ENCODE measurements at places on chromosomes 7 and 10.
A peak's percentile ranks its signal among the peaks of the same experiment; 100 is the strongest.

GRCh38 chr7:29657856-29658255 lies 94.2 kb downstream of the PRR15 start:
- no peak for DNase-seq

DNA sequence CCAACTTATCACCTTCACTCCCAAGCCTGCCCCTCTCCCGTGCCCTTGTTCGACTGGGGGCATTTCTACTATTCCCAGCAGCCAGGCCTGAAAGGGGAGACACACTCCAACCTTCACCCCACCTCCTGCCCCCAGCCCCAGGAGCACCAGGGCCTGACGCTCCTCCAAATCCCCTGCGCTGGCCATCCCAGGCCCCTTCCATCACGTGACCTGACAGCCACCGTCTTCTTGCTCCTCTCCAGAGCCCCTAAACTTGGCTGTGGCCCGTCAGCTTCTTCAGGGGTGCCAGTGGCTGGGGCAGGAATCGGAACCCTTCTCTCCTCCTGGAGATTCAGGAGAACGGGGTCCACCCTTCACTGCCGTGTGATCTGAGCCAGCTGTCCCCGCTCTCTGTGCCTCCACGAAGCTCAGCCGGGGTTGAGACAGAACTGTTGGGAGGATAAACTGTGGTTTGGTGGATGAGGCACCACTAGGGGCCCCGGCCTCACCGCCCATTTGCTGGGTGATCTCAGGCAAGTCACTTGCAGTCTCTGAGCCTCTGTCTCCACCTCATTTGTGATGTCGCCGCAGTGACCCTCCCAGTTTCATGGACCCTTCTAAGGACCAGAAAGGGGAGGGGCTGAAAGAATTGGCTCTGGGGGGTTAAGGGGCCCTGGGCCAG lies 91.0 kb downstream of the MYL10 start:
- DNase-seq, result no peak

GRCh38 chr7:70723339-70723738 lies 408.6 kb upstream of the GALNT17 start:
- DNase-seq, result no peak

DNA sequence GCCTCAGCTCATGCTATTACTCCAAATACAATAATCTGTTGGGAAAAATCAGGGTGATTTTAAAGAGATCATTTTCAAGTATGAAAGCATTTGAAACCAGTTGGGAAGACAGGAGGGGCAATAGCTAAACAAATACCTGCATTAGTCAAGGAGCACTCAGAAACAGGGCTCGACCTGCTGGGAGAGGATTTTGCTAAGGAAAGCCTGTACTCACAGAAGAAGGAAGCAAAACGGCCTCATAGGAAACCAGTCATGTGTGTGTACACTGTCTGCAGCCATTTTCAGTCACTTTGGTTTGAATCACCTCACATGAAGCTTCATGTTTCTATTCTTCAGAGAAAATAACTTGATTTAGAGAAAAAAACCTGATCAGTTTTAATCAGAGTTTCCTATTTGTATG lies 38.6 kb downstream of the FZD1 start:
- DNase-seq, result no peak

GRCh38 chr7:142535123-142535779 lies 214.0 kb upstream of the PRSS1 start:
- DNase-seq, result peak; percentile 30

DNA sequence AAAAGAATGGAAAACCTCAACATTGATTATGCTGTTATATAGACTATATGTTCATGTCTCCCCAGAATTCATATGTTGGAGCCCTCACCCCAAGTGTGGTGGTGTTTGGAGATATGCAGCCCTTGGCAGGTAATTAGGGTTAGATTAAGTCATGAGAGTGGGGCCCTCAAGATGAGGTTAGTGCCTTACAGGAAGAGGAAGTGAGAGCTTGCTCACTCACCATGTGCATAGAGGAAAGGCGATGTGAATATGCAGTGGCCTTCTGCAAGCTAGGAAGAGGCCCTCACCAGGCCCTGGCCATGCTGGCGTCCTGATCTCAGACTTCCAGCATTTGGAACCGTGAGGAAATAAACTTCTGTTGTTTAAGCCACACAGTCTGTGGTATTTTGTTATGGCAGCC lies 14.8 kb downstream of the ZNF33A start:
- DNase-seq, result no peak

- DNase-seq, result no peak
These were observed 147.0 kb downstream of the CDH23 start for GRCh38 chr10:71543608-71544170.

- no peak for DNase-seq
These were observed 1.8 kb upstream of the METTL27 start for GRCh38 chr7:73844131-73844547.

GRCh38 chr7:144834641-144835144 lies 1.2 kb downstream of the TPK1 start:
- no peak for DNase-seq

GRCh38 chr7:51033727-51034520 lies 251.2 kb upstream of the GRB10 start:
- no peak for DNase-seq

DNA sequence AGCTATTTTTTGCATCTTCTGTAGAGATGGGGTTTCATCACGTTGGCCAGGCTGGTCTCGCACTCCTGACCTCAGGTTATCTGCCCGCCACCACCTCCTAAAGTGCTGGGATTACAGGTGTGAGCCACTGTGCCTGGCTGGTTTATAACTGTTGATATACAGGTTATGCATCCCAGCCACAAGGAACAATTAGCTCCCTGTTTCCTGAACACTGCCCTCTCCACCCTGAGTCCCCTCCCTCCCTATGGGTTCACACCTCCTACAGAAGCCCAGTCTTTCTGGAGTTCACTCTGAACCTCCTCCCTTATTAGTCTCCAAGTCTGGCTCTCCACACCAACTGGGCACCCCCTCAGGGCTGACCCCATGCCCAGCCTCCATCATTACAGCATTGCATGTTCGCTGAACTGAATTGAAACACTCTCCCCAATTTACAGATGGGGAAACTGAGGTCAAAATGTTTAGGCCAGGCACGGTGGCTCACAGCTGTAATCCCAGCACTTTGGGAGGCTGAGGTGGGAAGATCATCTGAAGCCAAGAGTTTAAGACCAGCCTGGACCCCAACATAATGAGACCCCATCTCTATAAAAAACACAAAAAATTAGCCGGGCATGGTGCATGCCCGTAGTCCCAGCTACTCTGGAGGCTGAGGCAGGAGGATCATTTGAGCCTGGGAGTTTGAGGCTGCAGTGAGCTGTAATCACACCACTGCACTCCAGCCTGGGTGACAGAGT lies 1.7 kb upstream of the CLIP2 start:
- no peak for DNase-seq

- DNase-seq, result no peak
These were observed 2.7 kb downstream of the GPR146 start for GRCh38 chr7:1046722-1047679.

- no peak for DNase-seq
These were observed 486 bp upstream of the LHFPL3 start for GRCh38 chr7:104327938-104328295.

- DNase-seq, result no peak
These were observed at the start of gene BMPER for GRCh38 chr7:33905389-33906032. TSS of gene BMPER (plus strand) at chr7:33905539. CDS start at chr7:33905614, 75 bp downstream.

DNA sequence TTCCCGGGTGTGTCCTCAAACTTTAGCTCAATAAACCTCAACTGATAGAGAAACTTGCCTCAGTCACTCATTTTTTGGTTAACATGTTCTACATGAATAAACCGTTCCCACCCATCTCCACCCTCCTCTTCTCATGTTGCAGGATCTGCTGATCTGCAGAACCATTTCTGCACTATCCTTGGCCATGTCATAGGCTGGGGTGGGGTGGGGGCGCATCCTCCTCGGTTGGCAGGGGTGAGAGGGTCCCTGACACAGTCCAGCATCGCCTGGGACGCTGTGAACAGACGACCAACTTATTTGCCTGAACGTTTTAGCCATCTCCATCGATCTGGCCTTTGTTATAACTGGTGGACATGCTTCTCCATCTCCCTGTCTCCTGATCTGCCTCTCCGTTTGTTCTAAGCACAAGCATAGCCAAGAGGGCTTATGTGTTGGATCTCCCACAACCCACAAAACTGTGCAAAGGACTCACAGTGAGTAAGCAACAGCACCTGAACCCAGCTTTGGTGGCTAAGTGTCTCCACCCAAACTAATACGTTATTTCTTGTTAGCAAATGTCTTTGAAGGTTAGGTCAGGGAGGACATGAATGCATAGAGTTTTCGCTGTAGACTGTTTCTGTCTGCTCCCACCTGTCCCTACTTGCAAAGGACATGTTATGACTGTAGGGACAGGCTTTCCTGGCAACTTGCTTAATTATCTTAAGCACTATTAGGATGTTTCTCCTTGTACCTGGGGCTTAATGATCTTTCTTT lies 51.7 kb downstream of the PRKCQ start:
- no peak for DNase-seq

DNA sequence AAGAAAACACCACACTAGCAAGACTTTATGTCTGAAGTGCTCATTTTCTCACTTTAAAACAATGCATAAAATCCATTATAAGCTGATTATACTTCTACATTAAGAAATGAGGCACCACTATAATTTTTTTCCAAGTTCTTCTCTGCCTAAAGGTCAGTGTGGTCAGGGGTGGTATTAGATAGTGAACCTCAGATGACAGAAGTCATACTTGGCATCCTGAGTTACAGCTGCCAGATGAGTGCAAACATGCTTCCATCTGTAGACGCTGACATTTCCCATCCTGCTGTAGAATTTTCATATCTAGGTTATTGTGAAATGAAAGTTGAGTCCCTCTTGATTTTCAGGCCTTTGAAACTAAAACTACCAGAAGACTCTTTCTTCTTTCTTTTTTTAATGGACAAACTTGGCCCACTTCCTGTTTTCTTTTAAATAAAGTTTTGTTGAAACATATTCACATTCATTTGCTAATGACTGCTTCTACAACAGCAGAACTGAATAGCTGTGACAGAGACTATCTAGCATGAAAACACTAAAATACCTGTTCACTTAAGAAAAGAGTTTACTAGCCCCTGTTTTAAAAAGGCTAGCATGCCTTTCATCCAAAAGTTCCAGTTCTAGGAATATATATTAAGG lies 900.8 kb downstream of the XPNPEP1 start:
- no peak for DNase-seq

- peak; percentile 65 for DNase-seq
These were observed at the start of gene FAM200A for GRCh38 chr7:99551767-99552463. TSS of gene FAM200A (minus strand) at chr7:99552114. CDS start at chr7:99548407, 3,707 bp downstream.

DNA sequence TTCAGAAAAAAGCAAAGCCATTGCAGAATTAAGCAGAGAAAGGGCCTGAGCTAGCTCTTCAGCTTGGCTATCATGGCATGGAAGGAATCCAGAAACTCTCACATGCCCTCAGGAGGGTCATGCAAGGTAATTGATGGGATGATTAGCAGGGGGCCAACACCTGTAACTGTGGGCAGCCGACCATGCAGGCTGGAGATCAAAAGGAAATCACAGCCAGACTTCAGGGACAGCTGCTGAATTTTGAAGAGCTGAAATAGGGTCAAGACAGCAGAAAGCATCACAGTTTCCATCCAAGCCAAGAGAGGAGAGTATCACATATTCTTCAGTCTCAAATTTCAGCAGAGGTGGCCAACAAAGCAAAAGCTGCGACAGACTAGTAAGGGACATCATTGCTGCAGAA lies 239.6 kb upstream of the STEAP1 start:
- no peak for DNase-seq

DNA sequence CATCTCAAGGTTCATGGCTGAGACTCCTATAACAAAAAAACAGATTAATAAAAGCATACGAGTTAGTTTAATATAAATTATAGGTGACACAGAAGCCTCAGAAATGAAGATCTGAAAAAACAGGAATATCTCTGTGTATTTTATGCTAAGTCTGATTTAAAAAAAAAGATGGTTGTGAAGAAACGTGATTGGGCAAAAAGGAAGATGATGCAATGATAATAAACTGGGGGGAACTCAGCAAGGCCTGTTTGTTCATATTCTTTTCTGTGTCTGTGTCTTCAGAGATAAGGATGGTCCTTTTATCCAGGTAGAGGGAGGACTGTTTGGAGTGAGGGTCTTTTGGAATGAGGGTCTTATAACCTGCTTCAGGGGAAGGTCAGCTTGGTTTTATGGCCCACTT lies 25.9 kb downstream of the TAC1 start:
- no peak for DNase-seq

- no peak for DNase-seq
These were observed 100.2 kb downstream of the SVIL start for GRCh38 chr10:29534590-29534989.

GRCh38 chr7:73512018-73512780 lies 9.9 kb downstream of the BAZ1B start:
- DNase-seq, result no peak

- no peak for DNase-seq
These were observed 198.6 kb downstream of the HECW1 start for GRCh38 chr7:43311052-43311451.

- no peak for DNase-seq
These were observed 136.9 kb downstream of the CUBN start for GRCh38 chr10:16992611-16993119.

- no peak for DNase-seq
These were observed 106.9 kb upstream of the ZNF746 start for GRCh38 chr7:149604521-149604920.

- DNase-seq, result no peak
These were observed 28.3 kb downstream of the PTPRN2 start for GRCh38 chr7:158559356-158559755.

DNA sequence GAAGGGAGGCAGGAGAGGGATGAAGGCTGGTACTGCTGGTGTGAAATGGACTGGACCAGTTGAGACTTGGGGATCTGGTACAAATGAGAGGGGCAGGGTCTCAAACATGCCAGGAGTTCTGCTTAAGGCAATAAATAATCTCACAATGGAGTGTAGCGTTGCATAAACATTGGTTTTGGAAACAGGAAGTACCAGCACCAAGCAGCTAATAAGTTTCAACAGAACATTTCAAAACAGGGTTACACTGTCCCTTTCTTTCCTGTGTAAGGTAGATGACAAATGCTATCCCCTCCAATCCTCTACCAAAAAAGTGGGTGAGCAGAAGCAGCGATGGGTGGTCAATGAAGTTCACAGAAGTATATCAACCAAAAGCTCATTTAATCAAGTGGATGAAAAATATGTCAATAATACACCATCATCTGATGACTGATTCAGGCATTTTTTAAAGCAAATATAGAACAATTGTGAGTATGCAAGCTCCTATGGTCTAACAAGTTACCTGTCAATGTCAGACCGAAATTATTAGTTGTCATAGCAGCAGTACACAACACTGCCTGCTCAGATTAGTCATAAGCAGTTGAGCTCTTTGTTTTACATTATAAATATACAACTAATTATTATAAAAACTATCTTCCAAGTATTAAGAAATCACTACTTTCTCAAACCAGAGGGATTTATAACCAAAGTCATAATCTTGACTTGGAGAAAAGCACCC lies 220.0 kb downstream of the FAM107B start:
- no peak for DNase-seq

Data from activated T-helper 1 cell treated with anti-CD3 and anti-CD28 coated beads, Interleukin-2, amount 50 U/mL, for 16 hours (primary cell).